ENCODE measurements at places on chromosomes 7 and 10. TPM values are rescaled to one million over a fixed set of nuclear protein-coding genes. Genes with fewer than 3 reads are reported as not detected.

NPTX2 gene
- total RNA-seq: 4.3 TPM

PPP1R3C gene
- total RNA-seq: 540 TPM

OR2A25 gene
- not detected for total RNA-seq

ARF5 gene
- total RNA-seq: 149 TPM

TMEM236 gene
- 0.10 TPM for total RNA-seq

HMX2 gene
- not detected for total RNA-seq

KAZALD1 gene
- 20.5 TPM for total RNA-seq

LBX1 gene
- 5.6 TPM for total RNA-seq

ZNF786 gene
- 8.0 TPM for total RNA-seq

CFAP70 gene
- total RNA-seq: 1.8 TPM

ZNF853 gene
- 26.1 TPM for total RNA-seq

TSPAN15 gene
- 64.6 TPM for total RNA-seq

DPP6 gene
- total RNA-seq: 5.1 TPM

RGS10 gene
- total RNA-seq: 30.3 TPM

HOXA2 gene
- not detected for total RNA-seq

PCLO gene
- total RNA-seq: 2.7 TPM

OLAH gene
- total RNA-seq: not detected

CDNF gene
- 4.8 TPM for total RNA-seq

HOXA10 gene
- not detected for total RNA-seq

COX19 gene
- total RNA-seq: 13.7 TPM

TSPAN33 gene
- 20.8 TPM for total RNA-seq

SPDYE8 gene
- total RNA-seq: not detected

LRRC4 gene
- 0.41 TPM for total RNA-seq

KDM7A gene
- total RNA-seq: 17.4 TPM

CHST12 gene
- 7.4 TPM for total RNA-seq

ADAM8 gene
- total RNA-seq: 6.7 TPM

TCTN3 gene
- total RNA-seq: 25.2 TPM

ITIH2 gene
- not detected for total RNA-seq

UFSP1 gene
- 2.7 TPM for total RNA-seq

C1GALT1 gene
- 30.2 TPM for total RNA-seq

IGFBP1 gene
- total RNA-seq: not detected

ELAPOR2 gene
- 13.8 TPM for total RNA-seq

TRIM56 gene
- total RNA-seq: 11.9 TPM

PARD3 gene
- total RNA-seq: 129 TPM

CFAP69 gene
- 8.0 TPM for total RNA-seq

EPHA1 gene
- 12.5 TPM for total RNA-seq

AKR1D1 gene
- not detected for total RNA-seq

STAG3 gene
- total RNA-seq: 0.72 TPM

PNLIPRP2 gene
- total RNA-seq: not detected
